CD4-positive, alpha-beta T cell treated with Interleukin-4 for 1 hour (primary cell): ENCODE measurements at places on chromosomes 7 and 10.

DNA sequence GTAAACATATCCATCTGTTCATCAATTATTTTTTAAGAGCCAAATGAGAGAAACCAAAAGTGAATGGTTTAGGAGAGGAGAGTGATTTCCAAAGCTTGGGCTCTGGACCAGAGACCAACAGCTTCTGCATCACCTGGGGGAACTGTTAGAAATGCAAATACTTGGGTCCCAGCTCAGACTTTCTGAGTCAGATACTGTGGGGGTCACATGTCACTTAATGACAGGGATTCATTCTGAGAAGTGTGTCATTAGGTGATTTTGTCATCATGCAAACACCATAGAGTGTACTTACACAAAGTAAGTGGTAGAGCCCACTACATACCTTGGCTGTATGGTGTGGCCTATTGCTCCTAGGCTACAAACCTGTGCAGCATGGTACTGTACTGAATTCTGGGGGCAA is 128.5 kb upstream of the PRR15 start:
- DNase-seq = no peak

GRCh38 chr7:114981323-114981722 is 59.4 kb downstream of the MDFIC start:
- no peak for DNase-seq

DNA sequence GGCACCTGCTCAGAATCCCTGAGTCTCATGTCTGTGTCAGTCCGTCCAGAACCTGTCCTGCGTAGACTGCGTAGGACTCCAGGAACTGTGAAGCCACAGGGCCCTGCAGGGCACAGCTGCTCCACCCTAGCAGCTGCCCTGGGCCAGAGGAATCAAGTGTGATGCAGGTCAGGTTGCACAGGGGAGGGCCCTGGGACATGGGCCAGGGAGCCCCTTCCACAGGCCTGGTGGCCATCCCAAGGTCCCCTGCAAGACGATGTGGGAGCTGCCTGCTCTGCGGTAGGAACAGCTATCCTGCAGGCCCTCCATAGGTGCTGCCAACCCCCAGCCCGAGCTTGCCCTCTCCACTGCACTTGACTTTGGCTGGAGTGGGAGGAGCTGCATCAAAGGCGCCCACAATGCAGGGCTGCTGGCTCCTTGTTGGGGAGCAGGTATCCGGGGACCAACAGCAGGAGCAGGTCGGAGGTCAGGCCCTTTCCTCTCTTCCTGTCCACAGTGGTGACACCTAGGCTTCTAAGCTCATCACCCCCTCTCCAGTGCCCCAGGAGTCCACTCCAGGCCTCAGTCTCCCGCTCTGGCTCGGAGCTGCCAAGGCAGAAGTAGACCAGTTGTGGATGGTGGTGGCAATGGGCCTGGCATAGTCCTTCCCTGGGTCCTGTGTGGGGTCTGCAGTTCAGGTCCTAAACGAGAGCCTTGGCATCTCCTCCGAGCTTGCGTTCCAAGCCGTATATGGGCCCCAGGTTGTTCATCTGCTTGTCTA is 149.1 kb downstream of the MAPK8 start:
- no peak for DNase-seq

GRCh38 chr7:13713092-13713491 is 276.4 kb downstream of the ETV1 start:
- DNase-seq = no peak

DNA sequence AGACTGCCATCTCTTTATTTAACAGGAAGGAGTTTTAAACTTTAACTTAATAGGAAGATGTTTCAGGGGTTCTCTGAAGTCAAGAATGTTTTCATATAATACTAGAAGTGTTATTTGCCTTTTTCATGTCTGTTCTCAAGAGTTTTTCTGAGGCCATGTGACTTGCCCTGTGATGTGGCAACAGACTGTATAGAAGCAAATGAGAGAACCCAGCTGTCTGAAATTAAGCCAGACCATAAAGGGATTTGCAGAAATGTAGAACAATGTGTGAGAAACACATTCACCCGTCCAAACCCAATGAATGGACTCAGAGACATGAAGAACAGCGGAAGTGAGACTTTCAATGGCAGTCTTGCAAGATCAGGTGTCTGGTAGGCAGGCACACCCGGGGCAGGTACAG is 23.8 kb downstream of the MAPK8 start:
- DNase-seq = no peak

GRCh38 chr7:143318661-143319060 is 2.8 kb downstream of the CLCN1 start:
- no peak for DNase-seq

DNA sequence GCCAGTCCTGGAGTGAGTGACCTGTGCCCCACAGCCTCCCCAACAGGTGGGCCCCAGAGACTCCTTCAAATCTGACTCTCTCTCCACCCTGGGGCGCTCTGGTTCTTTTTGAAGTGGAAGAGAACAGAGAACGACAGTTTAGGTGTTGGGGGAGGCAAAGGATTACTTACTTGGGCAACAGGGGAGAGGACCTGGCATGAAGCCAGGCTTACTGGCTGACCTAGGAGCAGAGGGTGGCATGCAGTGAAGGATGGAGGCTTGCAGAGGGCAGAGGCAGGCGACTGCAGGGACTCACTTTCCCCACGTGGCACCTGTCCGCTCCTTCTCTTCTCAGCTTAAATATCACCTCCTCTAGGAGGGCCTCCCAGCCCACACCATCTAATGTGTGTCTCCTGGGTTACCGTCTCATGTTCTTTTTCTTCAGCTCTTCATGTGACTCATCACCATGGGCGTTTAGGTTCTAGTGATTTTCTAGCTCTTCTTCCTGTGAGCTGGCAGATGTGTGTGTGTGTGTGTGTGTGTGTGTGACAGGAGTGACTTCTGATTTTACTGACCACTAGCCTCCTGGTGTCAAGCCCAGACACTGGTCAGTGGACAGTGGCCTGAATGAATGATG is 15.5 kb downstream of the LZTS2 start:
- DNase-seq = no peak

GRCh38 chr10:30557884-30558283 is 71.7 kb downstream of the LYZL2 start:
- DNase-seq = peak; percentile 21

GRCh38 chr10:23522345-23522744 is 83.5 kb downstream of the OTUD1 start:
- no peak for DNase-seq
